ENCODE measurements at places on chromosomes 16 and 17.
A peak's percentile ranks its signal among the peaks of the same experiment; 100 is the strongest.

DNA sequence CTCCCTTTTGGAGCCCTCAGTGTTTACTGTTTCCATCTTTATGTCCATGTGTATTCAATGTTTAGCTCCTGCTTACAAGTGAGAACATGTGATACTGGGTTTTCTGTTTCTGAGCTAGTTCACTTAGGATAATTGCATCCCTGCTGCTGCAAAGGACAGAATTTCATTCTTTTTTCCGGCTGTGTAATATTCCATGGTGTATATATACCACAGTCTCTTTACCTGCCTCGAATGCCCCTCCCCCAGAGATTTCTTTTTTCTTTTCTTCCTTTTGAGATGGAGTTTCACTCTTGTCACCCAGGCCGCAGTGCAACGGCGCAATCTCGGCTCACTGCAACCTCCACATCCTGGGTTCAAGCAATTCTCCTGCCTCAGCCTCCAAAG, 60.9 kb downstream of the RMI2 start:
- no peak for DNase-seq

DNA sequence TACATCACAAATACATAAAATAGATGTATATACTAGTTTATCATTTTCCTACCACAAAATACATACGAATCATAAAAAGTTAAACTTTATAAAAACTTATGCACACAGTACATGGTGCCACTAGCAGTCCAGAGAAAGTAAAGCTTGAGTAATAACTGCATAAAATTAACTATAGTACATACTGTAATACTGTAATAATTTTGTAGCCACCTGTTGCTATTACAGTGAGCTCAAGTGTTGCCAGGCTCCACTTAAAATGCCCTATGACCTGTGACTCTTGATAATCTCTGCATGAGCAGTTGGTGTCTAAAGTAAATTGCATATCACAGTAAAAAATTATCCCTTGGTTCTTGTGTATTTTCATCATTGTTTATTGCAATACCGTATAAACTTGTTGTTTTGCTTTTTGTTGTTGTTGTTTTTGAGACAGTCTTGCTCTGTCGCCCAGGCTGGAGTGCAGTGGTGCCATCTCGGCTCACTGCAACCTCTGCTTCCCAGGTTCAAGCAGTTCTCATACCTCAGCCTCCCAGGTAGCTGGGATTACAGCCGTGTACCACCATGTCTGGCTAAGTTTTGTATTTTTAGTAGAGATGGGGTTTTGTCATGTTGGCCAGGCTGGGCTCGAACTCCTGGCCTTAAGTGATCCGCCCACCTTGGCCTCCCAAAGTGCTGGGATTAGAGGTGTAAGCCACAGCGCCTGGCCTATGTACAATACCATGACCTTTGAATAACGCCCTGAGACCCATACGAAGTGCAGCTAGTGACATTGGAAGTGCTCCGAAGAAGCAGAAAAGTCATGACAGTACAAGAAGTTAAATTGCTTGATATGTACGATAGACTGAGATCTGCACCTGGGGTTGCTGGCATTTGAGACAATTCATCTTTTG, 6.6 kb downstream of the LUC7L3 start:
- no peak for DNase-seq

- no peak for DNase-seq
These were observed 23.0 kb downstream of the SUPT6H start for GRCh38 chr17:28684963-28685362.

GRCh38 chr17:35254107-35254773, 11.4 kb downstream of the SLFN5 start:
- no peak for DNase-seq

- DNase-seq = no peak
These were observed 27.0 kb downstream of the MRTFB start for GRCh38 chr16:14098081-14098480.

- DNase-seq = peak; percentile 50
These were observed 29.0 kb downstream of the SPAG9 start for GRCh38 chr17:51091635-51092034.

DNA sequence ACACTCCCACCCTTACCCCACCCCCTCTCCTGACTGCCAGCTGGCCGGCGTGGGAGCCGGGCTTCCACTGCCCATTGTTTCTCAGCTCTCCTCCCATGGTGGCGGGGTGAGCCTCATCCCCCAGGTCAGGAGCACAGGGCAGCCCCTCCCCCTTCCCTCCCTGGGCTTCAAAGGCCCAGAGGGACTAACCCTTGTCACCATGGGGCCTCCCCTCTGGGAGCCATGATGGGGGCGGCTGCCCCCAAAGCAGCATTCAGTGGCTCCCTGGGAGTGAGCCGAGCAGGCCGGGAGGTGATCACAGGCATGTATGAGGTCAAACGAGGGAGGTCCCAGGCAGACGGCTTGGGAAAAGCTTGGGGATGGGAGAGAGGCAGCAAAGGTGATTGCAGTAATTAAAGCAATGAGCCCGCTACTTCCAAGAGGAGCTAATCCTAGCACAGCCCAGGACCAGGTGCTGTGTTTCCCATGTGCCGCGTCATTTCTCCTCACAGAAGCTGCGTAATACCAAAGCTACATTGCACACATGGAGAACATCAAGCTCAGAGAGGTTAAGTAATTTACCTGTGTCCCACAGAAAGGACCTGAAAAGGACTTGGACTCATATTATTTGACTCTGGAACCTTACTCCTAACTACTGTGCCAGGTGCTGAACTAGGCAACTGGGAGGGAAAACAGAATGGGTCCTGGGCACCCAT, 24.5 kb downstream of the CDK5RAP3 start:
- no peak for DNase-seq

DNA sequence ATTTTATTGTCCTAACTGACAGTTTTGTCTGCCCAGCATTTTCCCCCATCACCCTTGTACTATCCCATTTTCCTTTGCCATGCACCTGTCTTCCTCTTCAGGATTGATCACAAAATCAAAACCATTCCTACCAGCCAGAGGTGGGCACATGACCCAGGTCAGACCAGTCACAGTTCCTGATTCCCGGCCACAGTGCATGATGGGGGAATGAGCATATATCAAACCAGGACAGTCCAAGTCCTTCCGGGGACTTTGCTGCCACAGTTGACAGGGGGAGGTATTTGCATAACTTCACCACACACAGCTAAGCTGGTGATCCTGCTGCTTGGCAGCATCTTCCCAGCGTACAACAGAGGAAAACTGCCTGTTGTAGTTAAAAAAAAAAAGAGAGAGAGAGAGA, 493.9 kb downstream of the WWOX start:
- no peak for DNase-seq

GRCh38 chr17:76529224-76530094, 8.1 kb downstream of the CYGB start:
- no peak for DNase-seq

DNA sequence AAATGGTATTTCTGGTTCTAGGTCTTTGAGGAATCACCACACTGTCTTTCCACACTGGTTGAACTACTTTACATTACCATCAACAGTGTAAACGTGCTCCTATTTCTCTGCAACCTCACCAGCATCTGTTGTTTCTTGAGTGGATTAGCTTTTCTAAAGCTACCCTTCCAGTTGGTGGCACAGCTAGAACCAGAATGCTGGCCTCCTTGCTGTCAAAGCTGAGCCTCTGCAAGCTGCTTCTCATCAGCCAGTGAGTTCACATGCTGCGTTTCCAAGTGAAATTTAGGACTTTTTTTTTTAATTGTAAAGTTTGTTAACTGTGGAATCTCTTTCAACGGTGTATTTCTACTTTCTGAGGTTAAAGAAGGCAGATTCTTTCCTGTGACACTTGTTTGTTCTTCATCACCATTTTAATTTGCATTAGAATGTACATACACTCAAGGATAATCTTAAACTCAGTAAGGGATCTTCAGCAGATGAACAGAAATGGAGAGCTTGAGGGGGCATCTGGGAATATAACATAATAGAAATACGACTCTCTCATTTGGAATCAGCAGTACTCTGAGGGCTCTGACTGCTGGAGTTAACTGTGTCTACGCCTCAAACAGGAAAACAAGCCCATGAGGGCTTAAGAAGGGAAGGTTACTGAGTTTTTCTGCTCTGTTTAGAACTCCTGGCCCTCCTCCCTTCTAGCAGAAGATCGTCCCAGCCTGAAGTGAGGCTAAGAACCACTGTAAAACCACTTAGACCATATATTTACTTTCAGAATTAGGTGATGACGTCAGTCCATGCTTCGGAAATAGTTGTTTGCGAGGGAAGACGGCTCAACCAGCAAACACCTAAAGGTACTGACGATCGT, 148.4 kb upstream of the FAM20A start:
- no peak for DNase-seq

- no peak for DNase-seq
These were observed 307.5 kb downstream of the CPPED1 start for GRCh38 chr16:12496186-12496585.

DNA sequence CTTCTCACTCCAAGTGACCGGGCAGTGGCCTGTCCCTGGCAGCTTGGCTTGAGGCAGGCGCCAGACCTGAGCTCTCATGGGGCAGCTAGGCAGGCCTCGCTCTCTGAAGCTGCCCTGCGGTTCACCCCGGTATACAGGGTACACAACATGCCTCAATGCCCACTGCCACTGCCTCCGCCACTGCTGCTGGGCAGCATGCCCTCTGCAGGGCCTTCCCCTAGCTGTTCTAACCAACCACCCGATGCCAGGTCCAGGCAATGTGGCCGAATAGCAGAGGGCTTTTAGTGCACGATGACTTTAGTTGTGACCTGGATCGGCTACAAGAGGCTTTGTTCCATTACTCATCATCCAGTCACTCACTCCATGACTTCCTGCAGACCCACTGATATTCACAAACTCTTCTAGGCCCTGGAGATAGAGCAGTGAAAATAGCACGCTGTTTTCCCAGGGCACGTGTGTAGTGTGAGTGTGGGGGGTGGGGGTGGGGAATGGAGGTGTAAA, 19.7 kb downstream of the CDC42EP4 start:
- no peak for DNase-seq

GRCh38 chr17:64460955-64461354, 12.0 kb downstream of the MILR1 start:
- DNase-seq = no peak

DNA sequence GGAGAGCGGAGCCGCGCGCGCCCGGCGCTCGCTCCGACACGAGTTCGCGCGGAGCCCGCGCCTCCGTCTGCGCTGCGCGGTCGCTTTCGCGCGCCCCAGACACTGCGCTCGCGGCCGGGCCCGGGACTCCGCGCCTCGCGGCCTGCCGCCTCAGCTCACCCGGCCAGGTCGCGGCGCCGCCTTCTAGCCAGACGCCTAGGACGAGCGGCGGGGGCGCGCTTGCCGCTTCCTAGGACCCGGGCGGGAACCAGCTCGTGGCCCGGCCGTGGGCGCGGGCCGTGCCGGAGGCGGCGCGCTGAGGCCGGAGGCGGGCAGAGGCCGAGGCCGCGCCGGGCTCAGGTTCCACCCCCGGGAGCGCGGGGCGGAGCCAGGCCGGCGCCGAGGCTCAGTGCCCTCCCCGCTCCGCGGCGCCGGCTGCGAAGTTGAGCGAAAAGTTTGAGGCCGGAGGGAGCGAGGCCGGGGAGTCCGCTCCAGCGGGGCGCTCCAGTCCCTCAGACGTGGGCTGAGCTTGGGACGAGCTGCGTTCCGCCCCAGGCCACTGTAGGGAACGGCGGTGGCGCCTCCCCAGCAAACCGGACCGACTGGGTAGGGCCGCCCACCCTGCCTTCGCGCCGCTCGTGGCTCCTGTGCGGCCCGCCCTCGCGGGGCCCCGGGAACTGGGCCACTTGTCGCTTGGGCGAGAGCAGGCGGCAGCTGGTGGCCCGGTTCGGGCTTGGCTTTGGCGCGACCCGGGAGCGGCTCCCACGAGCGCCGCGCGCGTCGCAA, at the start of gene SPHK1:
Gene SPHK1, plus strand, starts transcription at position 388 of the 765 bp plus-strand sequence. CDS start 1,036 bp downstream, outside the sequence.
- DNase-seq = no peak

- DNase-seq = no peak
These were observed 235.7 kb downstream of the NTN1 start for GRCh38 chr17:9256751-9257629.

- DNase-seq = no peak
These were observed 12.7 kb downstream of the TMEM11 start for GRCh38 chr17:21201298-21201595.

DNA sequence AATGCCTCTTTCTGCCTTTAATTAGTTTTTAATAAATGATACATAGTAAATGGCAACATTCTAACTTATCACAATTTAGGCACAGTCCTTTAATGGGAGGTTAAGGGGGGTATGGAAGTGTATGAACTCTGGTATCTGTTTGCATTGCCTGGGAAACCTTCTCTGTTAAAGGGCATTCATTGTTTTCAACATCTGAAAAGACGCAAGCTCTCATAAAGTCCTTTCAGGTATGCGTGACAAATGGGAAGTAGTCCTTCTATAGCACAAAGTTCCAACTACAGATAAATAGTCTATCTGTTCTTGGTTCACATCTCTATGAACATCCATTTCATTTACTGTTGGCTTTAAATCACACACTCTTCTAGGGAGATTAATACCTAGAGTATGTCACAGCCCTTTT, 298.0 kb upstream of the PMFBP1 start:
- no peak for DNase-seq

DNA sequence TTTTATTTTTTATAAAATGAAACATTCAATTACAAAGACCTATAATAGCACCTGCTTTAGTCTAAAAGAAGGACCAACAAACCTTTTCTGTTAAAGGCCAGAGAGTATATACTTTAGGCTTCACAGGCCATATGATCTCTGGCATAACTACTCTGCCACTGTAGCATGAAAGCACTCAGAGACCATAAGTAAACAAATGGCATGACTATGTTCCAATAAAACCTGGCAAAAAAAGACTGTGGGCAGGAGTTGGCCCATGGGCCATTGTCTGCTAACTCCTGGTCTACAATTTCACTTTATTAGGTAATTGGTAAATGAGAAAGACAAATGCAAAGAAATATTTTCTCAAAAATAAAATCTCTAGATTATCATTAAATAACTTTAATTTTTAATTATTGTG, 14.9 kb downstream of the CEP112 start:
- DNase-seq = no peak

GRCh38 chr16:84839054-84839453, 19.3 kb downstream of the CRISPLD2 start:
- no peak for DNase-seq

DNA sequence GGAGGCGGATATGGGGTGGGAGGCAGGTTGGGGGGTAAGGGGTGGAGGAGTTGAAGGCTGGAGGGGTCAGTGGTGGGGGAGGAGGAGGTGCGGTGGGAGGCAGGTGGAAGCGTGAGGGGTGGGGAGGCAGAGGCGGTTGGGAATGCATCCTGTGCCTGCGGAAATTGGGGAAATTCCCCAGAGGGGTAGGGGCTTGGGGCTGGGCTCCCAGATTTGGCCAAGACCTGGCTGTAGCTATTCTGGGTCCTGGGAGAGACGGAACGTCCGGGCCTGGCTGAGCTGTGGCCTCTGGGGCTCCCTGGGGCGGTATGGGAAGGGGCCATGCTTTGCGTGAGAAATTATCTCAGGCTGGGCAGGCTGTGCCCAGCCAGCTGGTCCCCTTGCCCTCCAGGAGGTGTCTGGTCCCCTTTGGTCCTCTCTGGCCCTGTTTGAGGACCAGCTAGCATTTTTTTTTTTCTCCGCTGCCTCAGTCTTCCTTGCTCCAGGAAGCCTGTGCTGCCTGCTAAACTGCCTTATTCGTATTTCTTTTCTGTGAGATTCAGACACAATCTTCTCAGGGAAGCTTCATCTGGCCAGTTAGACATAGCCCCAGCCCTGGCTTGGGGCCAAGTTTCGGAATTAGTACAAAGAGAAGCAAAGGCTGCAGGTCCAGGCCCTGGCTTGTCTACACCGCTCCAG, 7.3 kb upstream of the TRPV2 start:
- DNase-seq = no peak

All from NCI-H1930 (cell line).